AG08396 (cell line): ENCODE measurements at places on chromosomes 3 and 15.

GRCh38 chr15:57950381-57950946, 115.0 kb downstream of the ALDH1A2 start:
- DNase-seq: no peak

- DNase-seq: peak; percentile 62
Observed at GRCh38 chr15:98648654-98649471, 524 bp downstream of the IGF1R start.

- no peak for DNase-seq
Observed at GRCh38 chr15:52233405-52233804, 42.2 kb upstream of the GNB5 start.

DNA sequence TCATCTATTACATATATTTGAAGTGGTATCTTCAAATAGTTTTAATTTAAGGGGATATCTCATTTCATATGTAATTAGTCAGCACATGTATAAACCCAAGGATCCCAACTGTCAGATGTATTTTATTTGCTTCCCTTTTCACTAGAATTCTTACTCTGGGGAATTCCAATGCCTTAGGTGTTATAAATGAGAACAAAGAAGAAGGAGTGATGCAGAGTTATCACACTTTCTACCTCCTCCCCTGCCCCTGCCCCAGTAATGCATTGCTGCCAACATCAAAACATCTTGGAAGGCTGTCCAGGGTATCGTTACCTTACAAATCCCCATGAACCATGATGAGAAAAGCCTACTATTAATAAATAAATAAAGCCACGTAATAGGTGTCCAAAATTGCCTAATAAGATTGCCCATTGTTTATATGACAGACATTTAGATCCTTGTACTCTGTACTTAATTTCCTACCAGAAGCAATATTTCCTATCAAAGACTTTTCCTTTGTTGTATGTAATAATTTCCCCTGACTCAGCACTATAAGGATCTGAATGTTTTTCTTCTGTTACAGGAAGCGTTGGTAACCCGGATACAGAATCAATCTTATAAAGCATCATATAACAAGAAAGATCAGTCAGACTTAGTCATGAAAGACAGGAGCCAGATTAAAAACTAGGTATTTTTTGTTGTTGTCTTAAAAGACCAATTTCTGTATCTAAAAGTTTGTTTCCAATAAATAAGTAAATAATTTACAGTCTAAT, 38.8 kb downstream of the CBLB start:
- DNase-seq: no peak

- no peak for DNase-seq
Observed at GRCh38 chr15:88542342-88542733, 4.1 kb downstream of the DET1 start.

- DNase-seq: peak; percentile 52
Observed at GRCh38 chr3:12750658-12751071, 8.4 kb downstream of the TMEM40 start.
